Activated CD4-positive, alpha-beta T cell treated with anti-CD3 and anti-CD28 coated beads, Interleukin-2, amount 10 ng/mL, durations not matched to agents 7 days and 5 days (primary cell): ENCODE measurements at places on chromosomes 2 and 18. TPM values are rescaled to one million over a fixed set of nuclear protein-coding genes. Genes with fewer than 3 reads are reported as not detected.

Gene KCNJ3
- total RNA-seq: not detected

DNA sequence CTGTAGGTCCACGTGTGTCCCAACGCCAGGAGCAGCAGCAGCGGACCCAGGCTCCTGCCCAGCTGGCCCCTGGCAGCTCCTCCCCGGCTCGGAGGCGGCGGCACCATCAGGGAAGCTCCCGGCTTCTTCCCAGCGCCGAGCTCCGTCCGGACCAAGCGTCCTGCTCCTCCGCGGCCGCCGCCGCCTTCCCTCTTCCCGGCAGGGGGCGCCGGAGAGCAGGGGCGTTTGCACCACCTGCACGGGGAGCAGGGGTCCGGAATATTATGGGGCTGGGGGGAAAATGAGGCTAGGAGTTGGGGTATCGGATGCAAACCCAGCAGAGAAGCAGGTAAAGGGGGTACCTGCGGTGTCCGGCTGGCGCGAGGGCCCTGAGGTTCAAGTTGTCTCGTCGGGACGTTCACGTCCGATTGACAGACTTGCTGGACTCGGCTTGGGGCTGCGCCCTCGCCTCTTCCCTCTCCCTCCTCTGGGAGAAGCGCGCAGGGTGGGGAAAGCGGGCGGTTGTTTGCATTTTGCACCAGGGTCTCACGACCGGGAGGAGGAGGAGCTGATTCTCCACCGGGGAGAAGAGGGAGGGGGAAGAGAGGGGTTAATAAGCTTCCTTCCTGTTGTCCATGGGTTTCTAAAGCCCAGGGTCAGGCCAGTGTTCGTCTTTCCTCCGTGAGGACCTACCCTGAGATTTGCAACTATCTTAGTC lies at the start of gene CCBE1:
Gene CCBE1 (minus strand): TSS at position 188 of the 697 bp plus-strand sequence.
- peaks cover 10% of the 10 kb centered on the region for H3K4me1 ChIP-seq
- no peak within 1 kb of the TSS for H3K27ac ChIP-seq
- H3K36me3 ChIP-seq: no peaks in the 10 kb centered on the region
- H3K4me3 ChIP-seq: peak within 1 kb of the TSS; percentile 39

Gene REEP1
- total RNA-seq: 0.17 TPM

GRCh38 chr2:119387381-119388129 lies 20.8 kb downstream of the DBI start:
- no peak overlapping the region for H3K27ac ChIP-seq
- peaks cover 7% of the 10 kb centered on the region for H3K4me1 ChIP-seq
- no peak for DNase-seq
- H3K4me3 ChIP-seq: no peak overlapping the region
- peaks cover 23% of the 10 kb centered on the region for H3K27me3 ChIP-seq
- no peaks in the 10 kb centered on the region for H3K36me3 ChIP-seq

Gene TXNDC9
- total RNA-seq: 33.6 TPM

- H3K4me1 ChIP-seq: no peaks in the 10 kb centered on the region
- no peak for DNase-seq
- peaks cover 3% of the 10 kb centered on the region for H3K27me3 ChIP-seq
- H3K36me3 ChIP-seq: no peaks in the 10 kb centered on the region
- H3K27ac ChIP-seq: no peak overlapping the region
- no peak overlapping the region for H3K4me3 ChIP-seq
Observed at GRCh38 chr2:239674981-239675825, 274.4 kb upstream of the HDAC4 start.

- H3K4me3 ChIP-seq: no peak overlapping the region
- H3K4me1 ChIP-seq: peaks cover 15% of the 10 kb centered on the region
- peaks cover 13% of the 10 kb centered on the region for H3K27me3 ChIP-seq
- H3K27ac ChIP-seq: no peak overlapping the region
- H3K36me3 ChIP-seq: no peaks in the 10 kb centered on the region
Observed at GRCh38 chr18:58135701-58136331, 91.8 kb downstream of the NEDD4L start.

DNA sequence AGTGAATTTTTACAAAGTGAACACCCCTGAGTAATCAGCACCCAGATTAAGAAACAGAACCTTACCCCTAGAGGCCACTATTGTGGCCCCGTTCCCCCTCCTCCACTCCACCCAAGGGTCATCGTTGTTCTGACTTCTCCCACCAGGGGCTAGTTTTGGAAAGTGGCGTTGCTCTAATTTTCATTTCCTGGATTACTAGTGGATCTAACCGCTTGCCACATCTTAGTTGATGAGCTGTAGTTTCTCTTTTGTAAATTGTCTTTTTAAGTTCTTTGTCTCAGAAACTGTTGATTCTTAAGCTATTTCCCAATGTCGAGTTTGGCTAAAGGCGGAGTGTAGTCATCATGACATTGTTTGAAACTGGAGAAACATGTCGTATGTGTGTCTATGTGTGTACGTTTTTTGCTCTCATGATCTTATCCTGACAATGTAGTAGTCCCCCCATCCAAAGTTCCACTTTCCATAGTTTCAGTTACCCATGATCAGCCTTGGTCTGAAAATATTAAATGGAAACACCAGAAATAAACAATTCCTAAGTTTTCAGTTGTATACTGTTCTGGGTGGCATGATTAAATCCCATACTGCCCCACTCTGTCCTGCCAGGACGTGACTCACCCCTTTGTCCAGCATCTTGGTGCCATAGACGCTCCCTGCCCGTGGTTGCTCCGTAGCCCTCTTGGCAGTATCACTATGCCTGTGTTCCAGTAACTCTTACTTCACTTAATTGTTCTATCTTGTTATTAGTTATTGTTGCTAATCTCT lies 71.0 kb upstream of the SP3 start:
- no peak overlapping the region for H3K27ac ChIP-seq
- no peaks in the 10 kb centered on the region for H3K36me3 ChIP-seq
- peaks cover 15% of the 10 kb centered on the region for H3K4me1 ChIP-seq
- H3K27me3 ChIP-seq: no peaks in the 10 kb centered on the region
- DNase-seq: no peak
- H3K4me3 ChIP-seq: no peak overlapping the region

- no peak overlapping the region for H3K27ac ChIP-seq
- H3K4me1 ChIP-seq: peaks cover 9% of the 10 kb centered on the region
- no peaks in the 10 kb centered on the region for H3K36me3 ChIP-seq
- no peak for DNase-seq
- peaks cover 44% of the 10 kb centered on the region for H3K27me3 ChIP-seq
Observed at GRCh38 chr2:27498975-27499374, 2.3 kb downstream of the GCKR start.

Gene FSIP2
- 0.17 TPM for total RNA-seq
